ENCODE measurements at places on chromosomes 7 and 10.

GRCh38 chr10:22992075-22992474, 64.2 kb downstream of the ARMC3 start:
- DNase-seq: no peak

DNA sequence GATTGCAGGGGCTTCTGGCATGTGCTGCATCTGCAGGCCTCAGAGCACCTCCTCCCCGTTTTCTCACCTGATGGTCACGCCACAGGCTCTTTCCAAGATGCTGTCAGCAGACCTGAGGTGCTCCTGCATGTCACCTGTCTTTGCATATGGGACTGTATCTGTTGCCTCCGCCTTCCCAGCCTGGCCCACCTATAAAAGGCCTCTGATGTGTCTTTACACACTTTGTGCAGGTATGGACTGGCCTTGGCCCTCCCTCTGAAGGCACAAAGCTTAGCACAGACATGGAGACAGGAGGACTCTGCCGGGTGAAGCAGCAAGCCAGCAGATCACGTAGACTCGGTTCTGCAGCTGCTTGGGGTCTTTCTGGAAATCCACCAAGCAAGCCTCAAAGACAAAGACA, 220.9 kb upstream of the PPP2R2D start:
- no peak for DNase-seq

GRCh38 chr7:99440195-99440594, 1.5 kb downstream of the CPSF4 start:
- DNase-seq: peak; percentile 12

- no peak for DNase-seq
Measured at GRCh38 chr10:35161906-35162305, 35.3 kb downstream of the CREM start.

DNA sequence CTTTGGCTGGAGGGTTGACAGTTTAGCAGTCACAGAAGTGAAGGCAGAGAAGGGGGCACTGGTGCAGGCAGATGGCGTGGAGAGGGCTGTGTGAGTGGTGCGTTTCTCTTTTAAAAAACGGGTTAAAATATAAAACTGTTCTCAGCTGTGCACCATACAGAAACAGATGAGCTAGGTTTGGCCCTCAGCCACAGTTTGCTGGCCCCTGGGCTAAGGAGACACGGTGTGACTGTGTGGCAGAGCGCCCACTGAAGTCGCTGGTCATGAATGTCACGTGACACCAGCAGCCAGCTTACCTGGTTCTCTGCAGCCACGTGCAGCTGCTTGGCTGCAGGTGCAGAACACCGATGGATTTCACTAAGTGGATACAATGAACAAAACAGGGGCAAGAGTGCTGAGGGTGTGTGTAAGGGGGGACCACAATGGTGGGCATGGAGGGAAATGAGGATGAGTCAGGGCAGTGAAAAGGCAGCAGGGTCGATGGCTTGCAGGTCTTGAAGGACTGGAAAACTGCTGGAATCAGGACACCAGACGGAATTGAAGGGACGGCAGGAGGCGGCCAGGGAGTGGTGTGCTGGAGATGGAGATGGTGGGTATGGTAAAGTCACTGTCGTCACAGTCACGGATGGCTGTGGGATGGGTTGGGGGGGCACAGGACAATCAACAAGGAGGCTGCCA, 7.4 kb downstream of the ZNF746 start:
- DNase-seq: no peak

DNA sequence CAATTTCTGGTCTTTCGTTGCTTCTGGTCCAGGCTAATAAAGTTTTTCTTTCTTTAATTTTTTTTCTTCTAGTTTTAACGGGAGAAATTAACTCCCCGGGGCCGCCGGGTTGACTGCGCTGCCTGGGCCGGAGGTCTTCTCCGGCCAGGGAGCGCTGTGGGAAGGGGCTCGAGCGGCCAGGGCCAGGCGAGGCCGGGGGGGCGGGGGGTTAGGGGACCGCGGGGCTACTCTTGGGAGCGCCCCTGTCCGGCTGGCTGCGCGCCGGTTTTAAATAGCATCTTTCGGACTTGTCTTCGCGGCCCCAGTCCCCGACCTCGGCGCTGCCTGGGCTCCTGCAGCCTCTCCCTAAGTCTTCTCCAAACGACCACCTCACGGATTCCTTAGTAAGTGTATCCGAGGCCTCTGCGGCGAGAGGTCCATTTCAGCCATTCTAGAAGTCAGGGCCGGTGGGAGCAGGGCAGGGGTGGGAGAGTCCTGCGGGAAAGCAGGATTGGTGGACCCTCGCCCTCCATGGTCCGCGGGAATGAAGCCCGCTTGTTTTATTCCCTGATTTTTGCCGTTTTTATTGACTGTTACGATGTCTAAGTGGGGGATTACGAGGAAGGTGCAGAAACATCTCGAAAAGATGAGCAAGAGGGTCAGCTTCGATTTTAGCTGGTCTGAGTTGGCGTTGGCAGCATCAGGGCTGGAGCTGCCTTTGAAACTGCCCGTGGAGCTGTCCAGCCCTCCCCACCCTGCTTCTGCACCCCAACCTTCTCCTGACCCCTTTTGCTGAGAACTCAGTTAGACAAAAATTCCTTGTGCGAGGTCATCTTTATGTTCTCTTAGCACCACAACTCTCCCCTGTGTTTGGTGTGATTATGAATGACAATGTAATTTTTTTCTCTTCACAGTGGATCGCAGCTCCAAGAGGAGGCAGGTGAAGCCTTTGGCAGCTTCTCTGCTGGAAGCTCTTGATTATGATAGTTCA, 555 bp downstream of the PHF14 start:
- DNase-seq: peak; percentile 49

DNA sequence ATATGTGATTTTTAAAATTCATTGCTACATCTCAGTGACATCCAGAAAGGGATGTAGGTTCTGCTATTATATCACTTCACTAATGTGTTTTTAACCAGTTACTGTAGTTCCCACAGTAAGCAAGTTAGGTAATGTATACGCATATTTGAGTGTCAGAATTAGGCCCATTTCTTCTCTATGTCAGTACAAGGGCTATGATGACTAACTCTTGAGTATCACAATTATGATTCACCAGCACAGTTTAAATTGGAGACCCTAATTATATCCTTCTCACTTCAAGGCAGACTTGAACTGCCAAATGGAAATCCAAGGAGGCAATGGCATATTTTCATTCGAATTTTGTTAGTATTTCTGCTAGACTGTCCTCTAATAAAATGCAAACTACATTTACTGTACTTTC, 23.6 kb downstream of the BZW2 start:
- peak; percentile 84 for DNase-seq

- no peak for DNase-seq
Measured at GRCh38 chr7:157700231-157701005, 363.6 kb downstream of the DNAJB6 start.

DNA sequence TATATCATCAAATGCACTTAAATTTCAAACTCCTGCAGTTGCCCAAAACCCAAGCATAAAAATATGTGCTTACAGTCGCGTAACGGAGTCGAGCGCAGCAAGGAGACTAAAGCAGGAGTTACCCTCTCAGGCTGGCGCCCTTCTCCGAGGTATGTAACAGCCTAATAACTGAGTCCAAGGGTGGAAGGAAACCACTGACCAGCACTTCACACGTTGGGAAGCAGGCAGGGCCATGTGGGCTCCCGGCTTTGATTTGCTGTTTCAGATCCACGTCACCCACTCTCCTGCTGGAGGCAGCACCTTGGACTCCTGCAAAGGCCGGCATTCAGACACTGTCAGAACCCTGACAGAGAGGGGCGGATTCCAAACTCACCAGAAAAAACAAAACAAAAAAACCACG, 123.8 kb downstream of the DIP2C start:
- no peak for DNase-seq

GRCh38 chr7:134943785-134944400, 42.4 kb upstream of the AGBL3 start:
- DNase-seq: peak; percentile 71

DNA sequence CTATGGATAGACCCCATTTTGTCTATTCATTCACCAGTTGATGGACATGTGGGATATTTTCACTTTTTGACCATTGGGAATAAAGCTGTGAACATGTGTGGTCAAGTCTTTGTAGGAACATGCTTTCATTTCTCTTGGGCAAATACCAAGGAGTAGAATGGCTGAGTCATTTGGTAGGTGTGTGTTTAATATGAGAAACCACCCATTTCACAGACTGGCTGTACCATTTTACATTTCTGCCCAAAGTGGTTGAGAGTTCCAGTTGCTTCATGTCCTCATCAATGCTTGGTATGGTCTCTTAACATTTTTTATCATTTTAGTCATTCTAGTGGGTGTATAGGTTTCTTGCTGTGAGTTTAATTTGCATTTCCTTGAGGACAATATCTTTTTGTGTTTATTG, 124.9 kb upstream of the RHEB start:
- no peak for DNase-seq

DNA sequence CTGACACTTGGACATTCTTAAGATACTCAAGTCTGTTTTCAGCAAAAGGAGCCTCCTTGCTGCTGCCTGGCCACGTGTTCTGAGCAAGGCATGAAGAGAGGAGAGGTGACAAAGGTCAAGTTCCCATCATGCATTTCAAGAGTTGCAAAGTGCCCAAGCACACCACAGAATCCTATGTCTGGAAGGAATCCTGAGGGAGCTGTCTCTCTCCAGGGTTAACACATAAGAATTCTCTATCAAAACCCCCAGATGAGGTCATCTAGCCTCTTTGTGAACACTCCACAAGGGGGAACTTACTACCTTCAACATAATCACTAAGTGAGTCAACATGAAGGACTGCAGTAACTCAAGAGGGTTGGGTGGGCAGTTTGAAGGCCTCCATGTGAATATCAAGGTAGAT, 155.5 kb downstream of the RNF216 start:
- peak; percentile 62 for DNase-seq

- no peak for DNase-seq
Measured at GRCh38 chr10:129844216-129844766, 119.8 kb downstream of the EBF3 start.

GRCh38 chr10:102670871-102671434, 26.7 kb downstream of the TRIM8 start:
- DNase-seq: no peak

- DNase-seq: no peak
Measured at GRCh38 chr7:47949703-47950102, 1.4 kb upstream of the PKD1L1 start.

DNA sequence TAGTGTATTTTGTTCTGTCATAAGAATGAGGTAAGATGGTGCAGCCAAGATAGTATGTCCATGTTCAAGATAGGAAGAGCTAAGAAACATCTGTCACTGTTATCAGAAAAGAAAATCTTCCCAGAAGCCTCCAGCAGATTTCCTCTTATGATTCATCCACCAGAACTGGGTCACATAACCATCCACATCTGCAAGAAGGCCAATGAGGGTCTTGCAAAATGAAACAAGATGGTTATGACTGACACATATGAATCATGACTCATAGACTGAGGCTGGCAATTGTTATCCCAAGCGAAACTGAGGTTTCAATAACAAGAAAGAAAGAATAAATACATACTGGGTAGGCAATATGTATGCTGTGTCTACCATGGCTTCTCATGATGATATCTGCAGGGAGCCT, 30.3 kb downstream of the CCNJ start:
- DNase-seq: peak; percentile 64

GRCh38 chr10:68989317-68989990, 851 bp downstream of the KIFBP start:
- DNase-seq: peak; percentile 20

GRCh38 chr7:98398567-98399372, 2.1 kb downstream of the BAIAP2L1 start:
- DNase-seq: no peak

GRCh38 chr10:74174521-74174920, 23.5 kb downstream of the ADK start:
- DNase-seq: no peak

DNA sequence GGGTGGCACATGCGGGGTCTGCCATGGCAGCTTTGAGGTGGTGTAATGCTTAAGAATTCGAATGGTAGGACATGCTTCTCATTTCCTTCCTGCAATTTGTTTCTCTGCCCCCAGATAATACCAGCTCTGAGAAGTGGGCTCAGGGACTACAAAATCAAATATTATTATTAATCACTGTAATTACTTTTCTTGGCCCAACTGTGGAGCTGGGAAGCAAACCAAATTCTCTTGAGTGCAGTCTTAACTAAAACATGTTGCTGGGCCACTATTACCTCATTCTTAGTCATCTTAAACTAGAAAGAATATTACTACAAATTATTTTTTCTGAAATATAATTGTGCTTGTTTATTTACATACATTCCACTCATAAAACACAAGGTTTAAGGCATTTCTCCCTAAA, 566.7 kb upstream of the NRP1 start:
- peak; percentile 95 for DNase-seq

DNA sequence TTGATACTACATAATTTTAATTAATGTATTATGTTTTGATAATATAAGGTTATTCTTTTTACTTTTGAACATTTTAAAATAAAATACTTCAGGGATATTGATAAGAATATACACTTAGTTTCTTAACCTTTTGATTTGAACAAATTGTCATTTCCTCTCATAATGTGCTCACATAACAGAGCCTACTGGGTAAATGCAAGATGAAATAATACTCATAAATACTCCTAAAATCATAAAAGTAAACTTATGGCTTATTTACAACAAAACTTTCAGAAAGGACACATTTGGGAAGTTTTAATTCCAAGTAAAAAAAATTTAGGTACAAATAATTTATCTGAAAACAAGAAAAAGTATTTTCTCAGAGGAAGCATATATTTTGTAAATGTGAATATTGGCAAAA, 101.6 kb upstream of the ABCB5 start:
- DNase-seq: no peak

- DNase-seq: no peak
Measured at GRCh38 chr10:28400176-28400575, 97.3 kb upstream of the MPP7 start.

GRCh38 chr7:33062023-33062781, at the start of gene NT5C3A:
Gene NT5C3A, minus strand, starts transcription at chr7:33062776. Its CDS starts 71 bp downstream, at chr7:33062705.
- DNase-seq: peak; percentile 33

DNA sequence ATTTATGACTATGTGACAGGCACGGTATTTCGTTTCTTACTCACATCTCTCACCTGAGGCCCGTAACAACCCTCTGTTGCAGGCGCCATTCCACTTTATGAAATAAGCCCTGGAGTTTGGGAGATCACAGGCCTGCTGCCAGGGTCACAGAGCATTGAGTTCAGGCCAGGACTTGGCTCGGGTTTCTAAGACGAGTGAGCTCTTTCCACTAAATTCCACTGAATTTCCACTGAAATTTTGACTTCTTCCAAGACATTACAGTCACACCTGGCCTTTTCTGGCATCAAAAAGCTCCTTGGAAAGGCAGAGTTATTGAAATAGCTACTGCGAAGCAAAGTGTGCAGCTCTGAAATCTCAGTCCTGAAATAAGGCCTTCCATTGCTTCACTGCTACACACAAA, 282.8 kb upstream of the MGMT start:
- no peak for DNase-seq

GRCh38 chr10:69912589-69912988, 110.9 kb downstream of the COL13A1 start:
- DNase-seq: no peak

GRCh38 chr7:105269397-105269796, 119.3 kb downstream of the SRPK2 start:
- no peak for DNase-seq

- DNase-seq: peak; percentile 94
Measured at GRCh38 chr10:97334370-97335175, at the start of gene FRAT2. Gene FRAT2, minus strand, starts transcription at chr10:97334729. Its CDS starts 157 bp downstream, at chr10:97334572.

DNA sequence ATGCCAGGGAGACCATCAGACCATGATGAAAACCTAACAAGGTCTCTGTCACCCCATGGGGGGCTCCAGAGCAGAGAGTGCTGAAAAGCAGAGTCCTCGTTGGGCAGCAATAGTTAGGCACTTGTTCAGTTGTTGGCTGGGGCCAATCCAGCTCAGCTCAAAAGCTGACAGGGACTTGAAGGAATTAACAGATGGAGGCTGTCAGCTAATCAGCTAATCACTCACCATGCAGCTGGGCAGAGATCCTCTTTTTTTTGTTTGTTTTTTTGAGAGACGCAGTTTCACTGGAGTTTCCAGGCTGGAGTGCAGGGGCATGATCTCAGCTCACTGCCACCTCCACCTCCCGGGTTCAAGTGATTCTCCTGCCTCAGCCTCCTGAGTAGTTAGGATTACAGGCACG, 18.1 kb downstream of the CEP55 start:
- DNase-seq: peak; percentile 51
